Ovary (tissue), 10 donors: ENCODE measurements at places on chromosomes 7 and 10.

GRCh38 chr10:311901-312665, 176.8 kb downstream of the ZMYND11 start:
- DNase-seq = no peak

GRCh38 chr10:75857269-75857846, 425.9 kb downstream of the LRMDA start:
- no peak for DNase-seq

DNA sequence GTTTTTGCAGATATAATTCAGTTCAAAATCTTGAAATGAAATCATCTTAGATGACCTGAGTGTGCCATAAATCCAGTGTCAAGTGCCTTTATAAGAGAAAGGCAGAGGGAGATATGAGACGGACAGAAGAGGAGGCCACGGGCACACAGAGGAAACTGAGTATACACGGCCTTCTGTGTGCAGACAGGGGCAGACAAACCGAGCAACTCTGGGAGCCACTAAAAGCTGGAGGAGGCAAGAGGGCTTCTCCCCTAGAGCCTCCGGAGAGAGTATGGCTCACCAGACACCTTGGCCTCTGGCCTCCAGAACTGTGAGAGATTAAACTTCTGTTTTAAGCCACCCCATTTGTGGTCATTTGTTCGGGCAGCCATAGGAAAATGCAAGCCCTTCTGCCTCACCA, 12.6 kb downstream of the TSPAN15 start:
- no peak for DNase-seq

DNA sequence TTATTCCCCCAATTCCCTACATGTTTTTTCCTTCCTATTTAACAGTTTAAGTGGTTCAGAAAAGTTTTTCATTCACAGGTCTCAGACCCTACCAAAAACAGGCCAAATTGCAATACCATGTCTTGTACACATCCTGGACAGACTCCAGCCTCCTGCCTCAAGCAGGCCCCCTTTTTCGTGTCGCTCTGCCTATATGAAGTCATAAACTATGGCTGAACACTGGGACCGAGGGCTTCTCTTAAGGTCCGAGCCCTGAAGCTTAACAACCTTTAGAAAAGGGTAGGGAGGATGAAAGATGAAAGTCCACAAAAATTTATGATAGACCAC, 1.4 kb downstream of the FBXW4 start:
- DNase-seq = no peak

DNA sequence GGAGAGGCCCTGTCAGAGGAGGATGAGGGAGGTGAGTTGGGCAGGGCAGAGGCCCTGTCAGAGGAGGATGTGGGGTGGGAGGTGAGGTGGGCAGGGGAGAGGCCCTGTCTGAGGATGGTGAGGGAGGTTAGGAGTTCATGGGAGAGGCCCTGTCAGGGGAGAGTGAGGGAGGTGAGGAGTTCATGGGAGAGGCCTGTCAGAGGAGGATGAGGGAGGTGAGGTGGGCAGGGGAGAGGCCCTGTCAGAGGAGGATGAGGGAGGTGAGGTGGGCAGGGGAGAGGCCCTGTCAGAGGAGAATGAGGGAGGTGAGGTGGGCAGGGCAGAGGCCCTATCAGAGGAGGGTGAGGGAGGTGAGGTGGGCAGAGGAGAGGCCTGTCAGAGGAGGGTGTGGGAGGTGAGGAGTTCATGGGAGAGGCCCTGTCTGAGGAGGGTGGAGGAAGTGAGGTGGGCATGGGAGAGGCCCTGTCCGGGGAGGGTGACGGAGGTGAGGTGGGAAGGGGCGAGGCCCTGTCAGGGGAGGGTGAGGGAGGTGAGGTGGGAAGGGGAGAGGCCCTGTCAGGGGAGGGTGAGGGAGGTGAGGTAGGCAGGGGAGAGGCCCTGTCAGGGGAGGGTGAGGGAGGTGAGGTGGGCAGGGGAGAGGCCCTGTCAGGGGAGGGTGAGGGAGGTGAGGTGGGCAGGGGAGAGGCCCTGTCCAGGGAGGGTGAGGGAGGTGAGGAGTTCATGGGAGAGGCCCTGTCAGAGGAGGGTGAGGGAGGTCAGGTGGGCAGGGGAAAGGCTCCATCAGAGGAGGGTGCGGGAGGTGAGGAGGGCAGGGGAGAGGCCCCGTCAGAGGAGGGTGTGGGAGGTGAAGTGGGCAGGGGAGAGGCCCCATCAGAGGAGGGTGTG, 73.7 kb downstream of the INPP5A start:
- DNase-seq = no peak

- no peak for DNase-seq
Measured at GRCh38 chr7:158973440-158973839, 117.1 kb downstream of the DYNC2I1 start.

DNA sequence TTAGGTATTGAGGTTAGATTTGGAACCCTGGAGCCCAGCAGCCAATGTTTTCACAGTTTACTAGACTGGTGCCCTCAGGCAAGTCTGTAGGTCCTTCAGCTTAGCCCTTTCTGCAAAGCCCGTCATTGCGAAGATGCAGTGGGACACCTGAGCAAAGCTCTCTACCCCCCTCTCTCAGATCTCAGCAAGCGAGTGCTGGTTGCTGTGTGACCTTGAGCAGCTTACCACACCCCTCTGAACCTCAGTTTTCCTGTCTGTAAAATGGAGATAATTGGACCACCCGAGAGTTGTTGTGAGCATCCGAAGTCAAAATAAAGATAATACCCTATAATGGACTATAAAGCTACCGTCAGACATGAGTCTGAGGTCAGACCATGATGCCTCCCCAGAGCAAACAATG, 3.7 kb downstream of the NPC1L1 start:
- no peak for DNase-seq

- no peak for DNase-seq
Measured at GRCh38 chr7:4097001-4097609, 585.0 kb upstream of the FOXK1 start.

- DNase-seq = no peak
Measured at GRCh38 chr7:132789281-132789680, 213.0 kb upstream of the PLXNA4 start.

DNA sequence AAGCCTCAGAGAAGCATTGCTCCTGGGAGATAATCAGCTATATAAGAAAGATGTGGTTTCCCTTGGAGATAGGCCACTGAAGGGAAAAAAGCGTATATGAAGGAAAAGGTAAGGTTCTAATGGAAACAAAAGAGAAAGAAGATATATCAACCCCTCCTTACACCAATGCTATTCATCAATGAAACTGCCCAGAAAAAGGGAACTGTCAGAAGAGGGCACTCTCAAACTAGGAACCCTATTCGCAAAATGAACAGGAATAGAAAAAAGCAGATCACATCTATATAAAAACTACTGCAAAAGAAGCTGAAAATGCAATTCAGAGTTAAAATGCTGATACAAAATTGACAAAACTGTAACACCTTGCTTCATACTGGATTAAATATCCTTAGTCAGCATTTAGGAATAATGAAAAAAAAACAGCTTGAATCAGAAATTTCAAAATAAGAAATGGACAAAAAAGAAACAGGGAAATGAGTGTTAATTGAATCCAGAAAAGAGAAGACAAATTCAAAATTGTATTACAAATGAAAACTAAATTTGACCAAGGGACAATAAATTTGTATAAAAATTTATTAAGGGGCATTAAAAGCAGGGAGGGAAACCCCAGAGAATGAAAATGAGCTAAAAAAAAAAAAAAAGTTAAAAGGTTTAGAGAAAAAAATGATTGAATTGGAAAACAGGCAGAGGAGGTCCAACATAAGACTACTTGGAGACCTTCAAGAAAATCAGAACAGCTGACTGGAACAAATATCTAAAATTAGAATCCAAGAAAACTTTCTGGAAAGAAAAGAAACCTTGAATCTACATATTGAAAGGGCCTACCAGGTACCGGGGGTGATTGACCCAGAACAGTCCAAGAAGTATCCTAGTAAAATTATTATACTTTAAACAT, 17.9 kb downstream of the NHLRC2 start:
- DNase-seq = no peak

- DNase-seq = no peak
Measured at GRCh38 chr10:15427843-15428414, 56.8 kb upstream of the FAM171A1 start.

DNA sequence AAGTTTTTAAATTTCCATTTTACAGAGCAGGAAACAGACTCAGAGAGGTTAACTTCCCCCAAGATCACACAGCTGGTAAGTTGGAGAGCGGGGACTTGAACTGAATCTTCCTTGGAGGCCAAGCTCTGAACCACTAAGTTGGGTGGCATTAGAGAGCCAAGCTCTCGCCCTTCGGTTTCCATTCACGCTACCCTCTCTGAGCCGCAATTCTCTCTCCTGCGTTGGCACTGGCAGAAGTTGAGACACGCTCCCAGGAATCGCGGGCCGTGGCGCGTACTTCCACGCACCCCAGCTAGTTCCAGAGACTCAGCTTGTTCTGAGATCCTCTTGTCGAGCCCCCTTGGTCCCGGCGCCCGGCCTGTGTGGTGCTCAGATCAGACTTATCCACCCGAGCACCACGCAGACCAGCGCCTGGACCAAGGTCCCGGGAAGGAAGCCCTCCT, 29.3 kb upstream of the VAX1 start:
- no peak for DNase-seq

- no peak for DNase-seq
Measured at GRCh38 chr7:23530405-23530804, 1.4 kb downstream of the TRA2A start.

DNA sequence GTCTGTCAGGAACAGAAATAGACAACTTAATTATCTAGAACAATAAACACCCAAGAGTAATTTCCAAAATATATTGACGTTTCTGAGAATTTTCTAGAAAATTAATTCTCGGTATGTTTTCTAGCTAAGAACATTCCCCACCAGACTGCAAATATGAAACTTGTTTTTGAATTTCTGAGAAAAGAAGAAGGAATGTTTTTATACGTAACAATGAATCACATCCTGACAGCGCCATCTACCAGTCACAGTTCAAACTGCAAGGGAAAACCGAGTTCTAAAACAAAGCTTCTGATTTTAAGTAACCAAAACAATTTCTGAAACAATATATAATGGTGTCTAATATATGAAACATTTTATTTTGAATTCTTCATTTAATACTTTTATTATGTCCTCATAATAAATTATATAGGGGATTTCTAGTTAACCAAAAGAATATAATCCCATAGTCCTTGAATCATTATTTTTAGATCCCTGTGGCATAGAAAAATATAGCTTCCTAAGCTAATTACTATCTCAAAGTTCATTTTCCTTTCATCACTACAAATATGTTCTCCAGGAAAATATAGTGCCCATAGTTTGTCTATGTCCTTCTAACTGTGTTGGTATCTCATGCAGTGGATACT, 34.5 kb upstream of the MEOX2 start:
- no peak for DNase-seq

- no peak for DNase-seq
Measured at GRCh38 chr7:105001652-105002184, 12.3 kb upstream of the KMT2E start.

DNA sequence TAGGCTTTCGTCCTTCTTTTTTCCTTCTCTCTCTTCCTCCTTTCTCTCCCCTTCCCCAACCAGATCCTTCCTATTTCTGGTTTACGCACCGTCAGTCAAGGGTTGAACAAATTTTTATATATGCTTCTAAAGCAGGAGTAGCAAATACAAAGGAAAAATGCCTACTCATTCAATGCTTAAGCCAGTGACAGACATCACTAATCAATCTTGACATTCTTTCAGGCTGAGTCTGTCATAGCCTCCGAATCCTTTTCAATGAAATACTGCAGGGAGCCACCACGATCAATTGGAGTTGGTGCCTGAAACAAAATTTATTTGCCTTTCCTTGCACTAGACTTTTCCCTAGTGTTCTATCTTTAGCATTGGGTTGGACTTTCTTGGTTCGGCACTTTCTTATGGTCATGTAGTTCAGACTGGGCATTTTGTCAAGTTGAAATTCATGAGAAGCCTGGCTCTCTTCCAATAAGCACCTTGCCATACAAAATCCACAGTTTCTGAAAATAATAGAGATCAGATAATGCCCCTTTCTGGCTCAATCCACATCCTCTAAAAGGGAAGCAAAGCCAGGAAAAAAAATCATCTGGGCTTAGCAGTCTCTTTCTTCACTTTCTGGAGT, 239.5 kb upstream of the PLXNA4 start:
- DNase-seq = no peak

DNA sequence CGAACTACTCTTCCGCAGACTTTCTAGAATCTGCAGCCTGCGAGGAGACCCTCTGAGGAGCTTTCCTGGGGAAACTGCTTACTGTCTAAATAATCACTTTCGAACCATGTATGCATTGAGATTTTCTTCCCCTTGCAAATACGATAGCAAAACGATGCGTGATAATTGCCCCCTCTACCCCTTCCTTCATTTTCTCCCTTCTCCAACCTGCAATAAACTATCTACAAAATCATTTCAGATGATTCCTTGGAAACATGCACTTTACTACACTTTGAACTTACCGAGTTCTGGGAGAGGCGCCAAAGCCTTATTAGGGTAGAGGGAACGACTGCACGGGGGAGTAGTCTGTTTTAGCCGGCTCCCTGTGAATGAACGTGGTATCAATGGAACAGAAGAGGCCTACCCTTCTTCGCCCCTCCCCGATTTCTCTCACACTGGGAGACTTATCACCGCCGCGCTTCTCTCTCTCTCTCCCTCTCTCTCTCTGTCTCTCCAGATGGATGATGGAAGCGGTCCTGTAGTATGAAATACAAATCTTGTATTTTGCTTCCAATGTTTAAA, at the start of gene FGFBP3:
FGFBP3 (minus strand) TSS at position 370 of the 561 bp plus-strand sequence. CDS start 517 bp downstream, outside the sequence.
- DNase-seq = peak; percentile 50

DNA sequence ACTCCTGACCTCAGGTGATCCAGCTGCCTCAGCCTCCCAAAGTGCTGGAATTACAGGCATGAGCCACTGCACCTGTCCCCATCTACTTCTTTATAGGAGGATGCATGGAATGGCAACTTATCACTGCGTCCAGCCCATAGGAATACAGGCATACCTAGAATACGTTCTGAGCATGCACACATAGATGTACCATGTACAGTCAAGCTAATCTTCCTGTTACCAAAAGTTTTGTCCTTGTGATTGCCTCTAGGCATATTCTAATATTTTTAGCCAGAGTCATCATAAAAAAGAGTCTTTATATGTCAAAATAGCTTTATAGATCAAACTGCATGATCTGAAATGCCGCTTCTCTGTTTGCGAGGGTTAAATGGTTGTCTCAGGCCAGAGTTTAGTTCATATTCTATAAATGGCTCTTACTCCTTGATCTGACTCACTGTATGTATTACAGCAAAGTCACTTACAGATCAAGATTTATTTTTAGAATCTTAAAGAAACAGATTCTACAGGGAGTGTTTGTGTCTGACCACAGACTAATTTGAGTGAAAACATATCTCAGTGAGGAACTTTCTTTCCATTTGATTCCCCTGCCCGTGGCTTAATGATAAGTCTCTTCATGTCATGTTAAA, 210.9 kb downstream of the CREB5 start:
- DNase-seq = no peak

GRCh38 chr10:121999301-121999700, 10.3 kb downstream of the TACC2 start:
- DNase-seq = no peak

DNA sequence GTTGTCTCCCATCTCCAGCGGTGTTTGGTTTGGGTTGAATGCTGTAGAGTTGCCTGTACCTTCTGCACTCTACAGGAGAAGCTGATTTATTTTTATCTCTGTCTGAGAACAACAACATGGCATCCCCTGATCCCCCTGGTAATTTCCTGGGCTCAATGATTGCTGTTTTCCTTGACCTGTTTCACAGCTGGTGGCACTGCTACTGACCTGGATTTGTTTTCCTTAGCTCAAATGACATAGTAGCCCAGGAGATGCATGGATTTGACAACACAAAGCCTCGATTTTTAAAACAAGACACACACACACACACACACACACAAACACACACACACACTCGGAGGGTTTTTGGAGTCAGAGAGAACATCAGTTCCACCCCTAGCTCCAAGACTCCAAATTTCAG, 301.6 kb downstream of the NRG3 start:
- DNase-seq = no peak

- DNase-seq = no peak
Measured at GRCh38 chr10:112359606-112360307, 14.2 kb upstream of the ACSL5 start.
